GM23248 (cell line): ENCODE measurements at places on chromosomes 13 and 19.

DNA sequence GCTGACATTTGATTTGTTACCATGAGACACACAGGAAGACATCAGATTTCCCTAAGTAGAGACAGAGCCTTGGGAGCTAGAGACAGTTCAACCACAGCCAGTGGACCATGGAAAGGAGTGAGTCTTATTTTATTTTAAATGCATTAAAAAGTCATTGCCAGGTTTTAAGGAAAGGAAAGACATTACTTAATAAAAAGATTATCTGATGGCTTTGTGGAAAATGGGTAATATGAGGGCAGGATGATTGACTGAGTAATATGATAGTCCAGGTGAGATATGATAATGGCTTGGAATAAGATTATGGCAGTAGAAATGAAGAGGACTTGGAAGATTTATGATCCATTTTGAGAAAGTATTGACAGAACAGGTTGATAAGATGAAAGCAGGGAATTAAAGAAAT is 580.1 kb downstream of the GPC5 start:
- no peak for DNase-seq

DNA sequence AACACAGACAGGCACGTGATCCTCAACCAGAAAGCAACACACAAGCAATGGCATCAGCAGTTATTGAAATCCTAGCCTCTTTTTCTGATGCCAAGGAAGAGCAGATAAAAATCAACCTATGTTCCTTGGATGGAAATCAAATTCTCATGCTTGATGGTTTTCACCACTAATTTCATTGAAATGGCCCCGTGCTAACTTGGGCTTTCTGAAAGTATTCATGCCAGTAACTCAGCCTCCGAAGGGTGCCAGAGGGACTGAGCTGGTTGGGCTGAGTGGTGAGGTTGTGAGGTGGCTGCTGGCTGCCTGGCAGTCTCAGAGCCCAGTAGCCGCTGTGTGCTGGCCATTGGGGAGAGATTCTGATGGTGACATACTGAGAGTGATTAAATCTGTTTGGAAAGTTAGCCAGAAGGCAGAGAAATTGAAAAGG is 309.3 kb downstream of the DCT start:
- peak; percentile 71 for DNase-seq

DNA sequence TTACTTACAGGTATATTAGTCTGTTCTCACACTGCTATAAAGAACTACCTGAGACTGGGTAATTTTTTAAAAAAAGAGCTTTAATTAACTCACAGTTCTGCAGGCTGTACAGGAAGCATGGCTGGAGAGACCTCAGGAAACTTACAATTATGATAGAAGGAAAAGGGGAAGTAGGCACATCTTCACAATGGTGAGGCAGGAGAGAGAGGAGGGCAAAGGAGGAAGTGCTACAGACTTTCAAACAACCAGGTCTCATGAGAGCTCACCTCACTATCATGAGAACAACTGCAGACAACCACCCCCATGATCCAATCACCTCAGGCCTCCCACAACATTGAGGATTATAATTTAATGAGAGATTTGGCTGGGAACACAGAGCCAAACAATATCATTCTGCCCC is 511.7 kb downstream of the SLITRK6 start:
- no peak for DNase-seq

DNA sequence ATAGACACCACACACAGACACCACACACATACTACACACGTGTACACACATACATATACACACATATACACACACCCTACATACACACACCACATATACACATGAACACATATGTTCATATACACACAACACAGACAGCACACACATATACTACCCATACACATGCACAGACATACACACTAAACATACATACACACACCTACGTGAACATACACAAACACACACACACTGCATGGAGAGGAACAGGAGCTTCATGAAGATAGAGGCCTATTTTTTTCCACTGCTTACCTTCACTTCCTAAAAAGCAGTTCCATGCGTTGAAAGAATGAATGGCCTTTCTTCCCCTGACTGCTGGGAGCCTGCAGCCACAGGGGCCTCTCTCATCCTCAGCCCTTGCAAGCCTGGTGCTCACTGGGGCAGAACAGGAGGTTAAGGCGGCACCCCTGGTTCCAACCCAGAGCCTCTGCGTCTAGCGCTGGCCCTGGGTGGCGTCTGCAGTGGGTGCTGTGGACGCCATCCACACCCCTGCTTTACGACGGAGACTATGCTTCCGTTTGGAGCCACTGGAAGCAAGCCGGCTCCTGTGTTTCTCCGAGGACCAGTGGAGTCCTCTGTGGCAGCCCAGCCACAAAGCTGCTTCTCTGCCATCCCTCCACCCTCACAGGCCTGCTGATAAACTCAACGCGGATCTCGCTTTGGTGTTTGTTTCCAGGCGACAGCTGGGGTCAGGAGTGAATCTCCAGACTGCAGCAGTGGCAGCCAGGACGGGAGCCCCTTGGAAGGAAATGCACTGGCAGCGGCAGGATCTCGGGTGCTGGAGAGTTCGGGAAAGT is 1.9 kb upstream of the RASA3 start:
- peak; percentile 18 for DNase-seq

GRCh38 chr19:10333758-10334587 is 644 bp upstream of the RAVER1 start:
- DNase-seq, result peak; percentile 48
